Upper lobe of left lung (tissue), 6 donors: ENCODE measurements at places on chromosomes 3 and 15.

DNA sequence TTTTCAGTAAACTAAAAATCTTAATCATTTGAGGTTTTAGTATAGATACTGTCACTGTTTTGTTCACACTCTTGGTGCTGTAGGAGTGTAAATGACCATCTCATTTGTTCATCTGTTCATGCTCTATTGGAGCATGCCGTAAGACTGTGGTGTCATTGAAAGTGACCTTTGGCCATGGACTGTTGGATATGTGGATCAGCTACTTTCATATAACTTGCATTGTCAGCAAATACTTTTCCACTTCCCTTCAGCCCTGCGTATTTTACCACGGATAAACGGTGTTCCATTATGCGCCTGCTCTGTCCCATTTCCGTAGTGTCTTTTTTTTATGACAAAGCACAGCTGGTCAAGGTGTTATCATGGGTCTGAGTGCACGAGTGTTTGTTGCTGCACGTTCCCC, 32.6 kb upstream of the SENP5 start:
- no peak for DNase-seq
- peaks cover 3% of the 10 kb centered on the region for H3K4me1 ChIP-seq
- no peak overlapping the region for H3K4me3 ChIP-seq
- no peak overlapping the region for H3K27ac ChIP-seq
- no peaks in the 10 kb centered on the region for H3K36me3 ChIP-seq

DNA sequence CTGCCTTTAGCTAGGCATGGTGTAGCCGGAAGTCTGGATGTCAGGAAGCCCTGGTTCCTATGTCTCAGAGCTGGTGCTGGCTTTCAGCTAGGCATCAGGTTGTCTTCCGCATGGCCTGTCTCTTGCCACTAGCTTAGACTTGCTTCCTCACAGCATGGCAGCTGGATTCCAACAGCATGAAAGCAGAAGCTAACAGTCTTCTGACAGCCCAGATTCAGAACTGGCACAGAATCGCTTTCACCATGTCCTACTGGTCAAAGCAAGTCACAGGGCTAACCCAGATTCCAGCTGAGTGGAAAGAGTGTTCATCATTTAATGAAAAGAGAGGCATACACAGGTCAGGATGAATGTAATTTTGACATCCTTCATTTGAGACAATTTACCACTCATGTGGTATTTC, 1050.5 kb downstream of the ROBO2 start:
- H3K27ac ChIP-seq: no peak overlapping the region
- no peak for DNase-seq
- no peaks in the 10 kb centered on the region for H3K36me3 ChIP-seq
- no peaks in the 10 kb centered on the region for H3K27me3 ChIP-seq

DNA sequence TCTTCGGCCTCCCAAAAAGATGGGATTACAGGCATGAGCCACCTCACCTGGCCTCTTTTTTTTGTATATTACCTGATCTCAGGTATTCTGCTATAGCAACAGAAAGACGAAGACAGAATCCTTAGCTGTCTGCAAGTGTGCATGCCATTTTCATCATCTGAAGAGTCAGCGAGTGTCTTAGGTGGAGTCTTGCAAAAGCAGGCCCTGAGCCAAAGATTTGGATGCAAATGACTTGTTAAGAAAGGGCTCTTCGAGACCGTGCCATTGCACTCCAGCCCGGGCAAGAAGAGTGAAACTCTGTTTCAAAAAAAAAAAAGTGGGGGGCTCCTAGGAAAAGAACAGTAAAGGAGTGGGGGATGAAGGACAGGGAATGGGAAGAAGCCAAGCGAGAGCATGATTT, 10.2 kb upstream of the TRIM69 start:
- H3K27ac ChIP-seq: peak overlapping the region; percentile 99
- H3K4me3 ChIP-seq: peak overlapping the region; percentile 19
- no peaks in the 10 kb centered on the region for H3K36me3 ChIP-seq
- peaks cover 59% of the 10 kb centered on the region for H3K4me1 ChIP-seq
- H3K27me3 ChIP-seq: no peaks in the 10 kb centered on the region

DNA sequence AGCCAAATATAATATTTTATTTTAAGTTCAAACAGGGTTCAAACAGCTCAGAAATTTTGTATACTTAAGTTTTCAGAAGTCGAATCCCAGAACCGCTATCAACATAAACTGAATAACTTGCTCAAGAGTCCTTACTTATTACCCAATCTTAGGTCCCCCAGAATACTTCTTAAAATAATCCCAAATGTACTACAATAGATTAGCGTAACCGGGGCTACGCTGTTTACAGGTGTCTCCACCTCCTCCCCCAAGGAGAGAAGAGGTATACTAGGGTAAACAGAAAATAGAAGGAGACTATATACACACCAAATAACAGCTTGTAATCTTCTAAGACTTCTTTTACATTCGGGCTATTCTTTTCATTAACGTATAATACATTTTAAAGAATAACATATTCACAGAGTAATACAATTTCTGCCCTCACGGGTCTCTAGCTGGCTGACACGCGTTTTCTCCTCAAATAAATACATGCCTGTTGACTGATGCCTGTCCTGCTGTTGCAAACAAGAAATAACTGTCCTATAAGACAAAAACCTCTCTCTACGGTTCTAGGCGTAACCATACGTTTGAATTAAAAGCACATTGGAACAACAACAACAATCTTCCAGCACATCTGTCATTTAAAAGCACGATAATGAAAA, 1.3 kb downstream of the DENND4A start:
- H3K27me3 ChIP-seq: no peaks in the 10 kb centered on the region
- H3K4me1 ChIP-seq: peaks cover 46% of the 10 kb centered on the region
- H3K4me3 ChIP-seq: peak overlapping the region; percentile 93
- H3K36me3 ChIP-seq: no peaks in the 10 kb centered on the region

DNA sequence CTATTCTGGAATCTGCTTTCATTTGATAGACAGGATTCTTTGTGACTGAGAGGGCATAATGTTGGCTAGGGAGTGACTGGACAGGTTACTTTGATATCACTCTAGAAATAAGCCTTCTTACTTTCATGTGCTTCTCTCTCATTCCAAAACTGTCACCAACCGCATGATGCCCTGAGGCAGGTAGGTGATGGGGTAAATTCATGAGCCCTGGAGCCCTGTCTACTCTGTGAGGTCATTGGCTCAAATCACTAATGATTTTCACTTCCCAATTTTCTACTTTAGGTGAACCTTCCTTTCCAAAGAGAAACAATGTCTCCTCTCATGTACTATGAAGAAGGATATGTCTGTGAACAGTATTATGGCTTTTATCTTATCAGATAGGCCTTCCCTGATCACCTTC, 596.7 kb downstream of the TUSC7 start:
- no peaks in the 10 kb centered on the region for H3K36me3 ChIP-seq
- H3K4me1 ChIP-seq: no peaks in the 10 kb centered on the region
- H3K27me3 ChIP-seq: no peaks in the 10 kb centered on the region
- H3K4me3 ChIP-seq: no peak overlapping the region
- H3K27ac ChIP-seq: no peak overlapping the region

DNA sequence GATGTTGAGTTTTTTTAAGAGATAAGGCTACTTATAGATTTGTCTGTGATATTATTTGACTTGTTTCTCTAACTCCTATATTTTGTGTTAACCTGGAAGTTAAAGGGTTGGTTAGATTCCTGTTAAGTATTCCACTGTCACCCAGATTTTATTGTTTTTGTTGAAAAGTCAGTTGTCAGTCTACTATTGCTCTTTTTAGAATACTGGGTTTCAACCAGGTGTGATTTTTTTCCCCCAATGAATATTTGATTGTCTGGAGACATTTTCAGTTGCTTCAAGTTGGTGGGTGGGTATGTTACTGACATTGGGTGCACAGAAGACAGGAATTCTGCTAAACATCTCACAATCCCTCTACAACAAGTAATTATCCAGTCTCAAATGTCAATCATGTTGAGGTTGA, 43.8 kb upstream of the GPR149 start:
- no peaks in the 10 kb centered on the region for H3K36me3 ChIP-seq
- no peak overlapping the region for H3K27ac ChIP-seq
- no peaks in the 10 kb centered on the region for H3K4me1 ChIP-seq
- H3K27me3 ChIP-seq: no peaks in the 10 kb centered on the region
- no peak overlapping the region for H3K4me3 ChIP-seq

DNA sequence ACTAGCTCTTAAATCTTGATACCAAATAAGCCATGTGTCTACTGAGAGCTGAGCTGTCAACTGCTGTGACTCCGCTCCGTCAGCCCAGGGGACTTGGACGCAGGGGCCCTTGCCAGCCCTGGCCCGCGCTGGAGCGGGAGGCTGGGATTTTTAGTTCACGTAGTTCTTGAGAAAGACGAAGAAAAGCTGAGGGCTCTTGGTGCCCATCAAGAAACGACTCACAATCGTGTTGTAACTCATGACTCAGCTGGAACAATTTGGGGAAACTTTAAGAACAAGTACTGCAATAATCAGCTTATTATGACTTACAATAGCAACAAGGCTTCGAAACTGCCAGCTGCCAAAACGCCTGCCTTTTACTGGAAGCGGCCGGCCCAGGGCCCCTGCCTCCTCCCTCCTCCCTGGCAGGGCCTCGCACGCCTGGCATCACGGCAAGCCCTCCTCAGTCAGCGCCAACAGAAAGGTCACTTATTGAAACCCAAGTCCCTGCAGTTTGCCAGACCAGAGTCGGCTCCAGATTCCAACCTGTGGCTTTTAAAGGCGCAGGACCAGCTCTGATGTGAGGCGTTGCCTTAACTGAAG, 60.3 kb downstream of the RGMA start:
- H3K27ac ChIP-seq: peak overlapping the region; percentile 86
- H3K36me3 ChIP-seq: peaks cover 44% of the 10 kb centered on the region
- DNase-seq: peak; percentile 89
- no peak overlapping the region for H3K4me3 ChIP-seq

GRCh38 chr3:156582532-156583183, 27.7 kb upstream of the SSR3 start:
- H3K27ac ChIP-seq: no peak overlapping the region
- H3K4me1 ChIP-seq: no peaks in the 10 kb centered on the region
- H3K27me3 ChIP-seq: no peaks in the 10 kb centered on the region
- H3K36me3 ChIP-seq: no peaks in the 10 kb centered on the region
- DNase-seq: no peak
- no peak overlapping the region for H3K4me3 ChIP-seq

DNA sequence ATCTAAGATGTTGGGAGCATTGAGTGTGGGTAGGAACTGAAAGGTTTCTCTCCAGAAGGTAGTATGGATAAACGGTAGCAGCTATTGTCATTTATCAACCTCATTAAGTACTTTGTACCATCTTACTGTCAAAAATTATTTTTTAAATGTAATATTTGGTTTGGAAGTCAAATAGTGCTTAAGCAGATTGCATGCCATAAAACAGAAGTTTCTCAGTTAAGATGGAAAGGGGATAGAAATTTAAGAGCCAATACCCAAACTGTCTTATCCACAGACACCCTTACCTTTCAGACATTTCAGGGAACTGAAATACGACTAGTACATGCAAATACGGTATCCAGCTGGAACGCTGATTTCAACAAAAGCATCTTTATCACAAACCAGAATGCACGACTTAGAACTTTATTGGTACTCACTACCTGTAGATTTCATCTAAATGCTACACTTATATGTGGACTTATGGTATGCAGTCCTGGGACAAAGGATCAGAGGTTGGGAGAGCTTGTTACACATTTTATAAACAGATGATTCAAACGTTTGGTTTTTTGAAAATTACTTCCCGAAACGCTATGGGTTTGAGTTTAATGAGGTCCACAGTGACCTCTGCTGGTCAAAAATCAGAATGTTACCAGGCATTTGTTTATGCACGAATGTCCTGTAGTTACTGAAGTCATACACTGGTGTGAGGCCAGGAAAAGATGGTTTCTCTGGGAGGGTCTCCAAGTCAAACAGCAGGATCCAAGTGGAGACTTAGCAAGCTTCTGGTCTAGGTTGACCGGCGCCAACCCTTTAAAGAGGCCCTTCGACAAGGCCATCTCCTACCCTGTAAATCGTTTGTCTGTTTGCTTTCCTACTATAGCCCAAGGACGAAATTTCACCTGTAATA, 45.7 kb upstream of the DUT start:
- no peaks in the 10 kb centered on the region for H3K4me1 ChIP-seq
- no peak overlapping the region for H3K27ac ChIP-seq
- H3K27me3 ChIP-seq: no peaks in the 10 kb centered on the region
- DNase-seq: no peak
- H3K4me3 ChIP-seq: no peak overlapping the region
- no peaks in the 10 kb centered on the region for H3K36me3 ChIP-seq

DNA sequence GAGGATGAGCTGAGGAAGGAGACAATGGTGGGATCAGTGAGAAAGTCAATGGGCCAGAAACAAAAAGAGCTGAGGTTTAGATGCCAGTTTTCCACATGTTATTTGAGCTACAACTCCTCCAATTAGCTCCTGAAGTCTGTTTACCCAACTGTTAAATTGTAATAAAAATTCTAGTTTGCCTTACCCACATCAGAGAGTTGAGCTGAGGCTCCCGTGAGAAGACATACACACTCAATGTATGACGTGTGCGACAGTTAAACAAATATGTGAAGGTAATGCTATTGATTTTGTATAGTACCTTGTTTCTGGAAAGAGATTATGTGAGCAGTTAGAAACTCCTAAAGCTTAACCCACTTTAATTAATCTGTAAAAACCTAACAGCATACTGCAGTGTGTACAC, 318.1 kb upstream of the GRM7 start:
- no peak for DNase-seq
- no peaks in the 10 kb centered on the region for H3K4me1 ChIP-seq
- H3K27me3 ChIP-seq: no peaks in the 10 kb centered on the region
- no peak overlapping the region for H3K4me3 ChIP-seq
- no peaks in the 10 kb centered on the region for H3K36me3 ChIP-seq
- H3K27ac ChIP-seq: no peak overlapping the region

DNA sequence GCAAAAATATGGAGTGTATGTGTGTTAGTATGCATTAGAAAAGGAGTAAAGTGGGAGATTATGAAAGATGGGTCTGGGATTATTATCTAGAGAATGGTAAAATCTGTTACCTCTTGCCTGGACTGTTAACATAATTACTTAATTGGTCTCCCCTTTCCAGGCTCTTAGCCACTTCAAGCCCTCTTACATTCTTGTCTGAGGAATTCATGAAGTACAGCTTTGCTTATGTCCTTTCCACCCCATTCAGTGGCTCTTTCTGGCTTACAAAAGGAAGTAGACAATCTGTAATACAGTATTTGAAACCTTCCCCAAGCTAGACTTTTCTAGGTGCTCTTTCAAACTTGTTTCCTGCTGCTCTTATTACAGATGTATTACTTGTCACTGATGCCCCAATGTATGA, 129.8 kb downstream of the MBNL1 start:
- H3K36me3 ChIP-seq: peaks cover 11% of the 10 kb centered on the region
- H3K27me3 ChIP-seq: no peaks in the 10 kb centered on the region
- no peak overlapping the region for H3K4me3 ChIP-seq
- DNase-seq: no peak
- H3K27ac ChIP-seq: peak overlapping the region; percentile 50
- peaks cover 64% of the 10 kb centered on the region for H3K4me1 ChIP-seq

DNA sequence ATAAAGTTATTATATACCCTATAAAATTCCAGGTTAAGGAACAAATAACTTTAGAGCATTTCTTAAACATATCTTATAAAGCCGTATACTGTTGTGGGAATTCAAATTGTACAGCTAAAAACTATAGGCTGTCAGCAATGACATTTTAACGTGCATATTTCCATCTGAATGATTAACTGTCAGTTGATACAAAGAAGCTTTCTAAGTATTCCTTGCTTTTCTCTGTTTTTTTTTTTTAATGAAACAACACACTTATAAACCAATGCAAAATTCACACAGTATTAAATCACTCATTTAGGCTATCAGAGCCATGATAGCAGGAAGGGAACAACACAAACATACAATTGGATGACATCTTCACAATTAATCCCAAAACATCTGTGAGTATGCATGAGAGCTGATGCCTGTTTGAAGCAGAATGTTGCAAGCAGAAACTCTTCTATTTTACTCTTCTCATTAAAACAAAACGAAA, 61.9 kb downstream of the CTDSPL start:
- DNase-seq: no peak
- H3K36me3 ChIP-seq: no peaks in the 10 kb centered on the region
- H3K4me1 ChIP-seq: peaks cover 33% of the 10 kb centered on the region
